ENCODE measurements at places on chromosomes 5 and 9.

DNA sequence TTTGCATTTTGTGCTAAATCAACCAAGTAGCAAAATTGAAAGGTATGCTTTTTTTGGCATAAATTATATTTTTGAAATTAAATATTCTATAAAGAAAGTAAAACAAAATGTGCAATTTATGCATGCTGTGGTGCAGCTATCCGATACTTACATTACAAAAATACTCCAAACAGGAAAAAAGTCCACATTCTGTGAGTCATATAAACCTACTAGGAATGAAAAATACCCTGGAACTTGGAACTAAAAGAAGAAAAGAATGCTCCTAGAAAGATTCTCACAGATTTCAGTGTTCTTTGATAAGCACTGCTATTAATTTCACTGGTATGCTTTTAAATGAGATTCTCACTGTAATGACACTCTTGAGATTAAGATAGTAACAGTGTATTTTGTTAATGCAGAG, 92.6 kb downstream of the OSMR start:
- DNase-seq, result no peak

DNA sequence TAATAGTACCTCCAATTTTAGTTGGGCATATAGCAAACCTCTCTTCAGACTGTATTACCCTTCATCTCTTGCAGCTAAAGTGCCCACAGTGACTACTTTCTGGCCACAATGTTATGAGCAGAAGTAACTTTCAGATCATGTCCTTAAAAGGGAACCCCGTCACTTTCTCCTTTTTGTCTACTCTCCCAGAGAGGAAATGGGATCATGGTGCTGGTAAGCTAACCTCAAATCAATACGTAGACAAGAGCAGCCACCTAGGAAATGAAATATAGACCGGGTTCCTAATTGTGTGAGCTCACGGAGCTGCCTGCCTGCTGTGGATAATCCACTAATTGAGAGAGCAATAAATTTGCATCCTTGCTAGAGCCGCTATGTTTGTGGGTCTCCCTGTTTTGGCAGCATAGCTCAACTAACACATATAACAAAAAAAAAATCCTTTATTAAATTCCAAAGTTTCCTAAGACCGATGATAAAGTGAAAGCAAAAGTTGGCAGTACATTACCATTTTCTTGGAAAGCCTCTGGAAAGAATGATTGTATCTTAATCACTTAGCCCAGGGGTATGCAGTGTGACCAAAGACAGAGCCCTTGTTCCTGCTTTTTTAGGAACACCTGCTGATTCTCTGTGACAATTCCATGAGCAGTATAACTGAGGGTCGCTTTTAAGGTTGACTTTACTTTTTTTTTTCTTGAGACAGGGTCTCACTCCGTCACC, 5.6 kb upstream of the IL7R start:
- peak; percentile 37 for DNase-seq

DNA sequence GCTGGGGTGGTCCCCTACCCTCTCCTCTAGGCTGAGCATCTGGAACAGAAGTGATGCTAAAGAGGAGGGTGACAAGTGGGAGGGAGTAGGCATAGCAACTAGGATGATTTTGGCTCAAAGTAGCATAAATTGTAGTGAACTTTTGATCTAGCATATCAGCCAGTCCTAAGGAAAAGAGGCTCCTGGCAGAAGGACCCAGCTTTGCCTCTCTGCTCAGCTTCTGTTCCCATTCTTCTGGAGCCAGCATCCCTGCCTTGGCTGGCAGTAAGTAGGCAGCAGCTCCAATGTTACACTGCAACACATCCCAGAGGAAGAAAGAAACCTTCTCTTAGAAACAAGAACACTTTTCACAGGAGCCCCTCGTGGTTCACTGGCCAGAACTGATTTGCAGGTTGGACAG, 487.0 kb downstream of the MTRR start:
- no peak for DNase-seq

GRCh38 chr5:128764601-128765310, 200.5 kb upstream of the SLC27A6 start:
- no peak for DNase-seq

DNA sequence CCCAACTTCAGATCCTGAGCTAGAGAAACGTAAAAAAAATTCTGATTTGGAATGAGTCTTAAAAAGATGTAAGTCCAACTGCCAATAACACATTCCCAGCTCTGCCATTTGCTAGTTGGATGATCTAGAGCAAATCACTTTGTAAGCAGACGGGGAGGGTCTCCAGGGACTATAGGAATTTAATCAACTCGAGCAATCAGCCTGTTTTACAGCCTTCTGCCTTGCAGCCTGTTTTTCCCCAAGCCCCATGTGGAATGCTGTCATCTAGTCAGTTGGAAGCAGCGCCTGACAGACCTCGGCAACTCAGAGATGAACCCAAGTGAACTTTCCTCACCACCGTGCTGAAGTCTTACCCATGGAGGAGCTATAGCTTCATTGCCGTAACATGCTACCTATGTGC, 34.8 kb upstream of the HRH2 start:
- no peak for DNase-seq

- DNase-seq, result peak; percentile 82
Observed at GRCh38 chr5:59799668-59800346, 93.7 kb downstream of the PDE4D start.

DNA sequence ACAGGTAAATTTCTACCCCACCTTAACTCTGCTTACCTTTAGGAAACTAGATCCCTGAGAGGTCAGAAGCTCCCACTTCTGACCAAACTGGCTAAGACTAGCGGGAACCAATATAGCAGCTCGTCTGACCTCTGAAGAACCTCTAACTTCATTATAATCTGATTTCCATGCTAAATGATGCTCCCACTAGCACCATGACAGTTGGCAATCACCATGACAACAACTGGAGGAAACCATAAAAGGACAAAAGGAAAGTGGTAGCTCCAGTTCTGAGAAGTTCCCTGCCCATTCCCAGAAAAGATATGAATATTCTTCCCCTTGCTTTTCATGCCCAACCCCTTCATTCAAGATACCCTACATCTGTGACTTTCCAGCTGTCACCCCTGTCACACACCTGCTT, 483.3 kb downstream of the CTNND2 start:
- peak; percentile 47 for DNase-seq

DNA sequence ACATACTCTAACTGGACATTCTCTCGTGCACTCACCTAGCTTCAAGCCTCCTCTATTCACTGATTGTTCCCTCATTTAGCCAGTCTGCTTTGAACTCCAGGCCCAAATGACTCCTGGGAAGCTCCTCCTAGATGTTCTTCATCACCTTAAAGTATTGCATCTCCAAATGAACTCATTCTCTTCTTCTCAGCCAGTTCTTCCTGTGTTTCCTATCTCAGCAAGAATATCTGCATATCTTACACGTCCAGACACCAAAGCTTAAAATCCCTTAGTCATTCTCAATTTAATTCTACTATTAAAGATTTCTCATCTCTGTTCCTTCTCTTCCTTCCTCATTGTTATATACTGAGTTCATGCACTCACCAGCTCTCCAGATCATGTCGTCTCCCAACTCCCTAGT, 118.6 kb upstream of the DAB2 start:
- peak; percentile 84 for DNase-seq

DNA sequence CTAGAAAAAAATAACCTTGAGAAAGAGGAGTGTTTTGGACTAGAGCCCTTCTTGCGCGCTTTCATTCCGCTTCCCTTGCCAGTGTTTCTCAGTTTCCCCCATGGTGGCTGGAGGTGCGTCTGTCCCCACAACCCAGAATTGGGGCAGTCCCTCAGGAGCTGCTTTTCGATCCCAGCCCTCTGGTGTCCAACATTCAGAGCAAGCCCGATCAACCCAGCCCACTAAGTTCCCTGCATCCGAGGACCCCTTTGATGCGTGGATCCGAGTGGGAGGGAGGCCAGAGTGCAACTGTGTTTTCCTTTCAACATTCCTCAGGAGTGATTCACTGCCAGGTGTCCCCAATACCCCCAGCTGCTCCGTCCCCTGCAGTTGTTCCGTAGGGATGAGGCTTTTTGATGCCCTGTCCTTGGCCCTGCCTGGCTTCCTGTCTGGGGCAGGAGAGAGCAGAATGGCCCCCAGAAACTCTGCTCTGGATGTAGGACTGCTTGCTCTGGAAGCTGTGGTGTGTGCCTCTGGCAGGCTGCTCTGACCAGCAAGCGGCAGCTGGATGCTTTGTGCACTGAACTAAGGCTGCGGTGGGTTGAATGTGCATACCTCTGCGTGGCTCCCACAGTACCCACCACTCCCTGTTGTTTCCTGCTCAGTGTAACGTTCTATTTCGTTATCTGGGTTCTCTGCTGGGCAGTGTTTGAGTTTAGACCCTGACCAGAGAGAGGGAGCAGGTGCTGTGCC, 117.5 kb downstream of the BOD1 start:
- no peak for DNase-seq

DNA sequence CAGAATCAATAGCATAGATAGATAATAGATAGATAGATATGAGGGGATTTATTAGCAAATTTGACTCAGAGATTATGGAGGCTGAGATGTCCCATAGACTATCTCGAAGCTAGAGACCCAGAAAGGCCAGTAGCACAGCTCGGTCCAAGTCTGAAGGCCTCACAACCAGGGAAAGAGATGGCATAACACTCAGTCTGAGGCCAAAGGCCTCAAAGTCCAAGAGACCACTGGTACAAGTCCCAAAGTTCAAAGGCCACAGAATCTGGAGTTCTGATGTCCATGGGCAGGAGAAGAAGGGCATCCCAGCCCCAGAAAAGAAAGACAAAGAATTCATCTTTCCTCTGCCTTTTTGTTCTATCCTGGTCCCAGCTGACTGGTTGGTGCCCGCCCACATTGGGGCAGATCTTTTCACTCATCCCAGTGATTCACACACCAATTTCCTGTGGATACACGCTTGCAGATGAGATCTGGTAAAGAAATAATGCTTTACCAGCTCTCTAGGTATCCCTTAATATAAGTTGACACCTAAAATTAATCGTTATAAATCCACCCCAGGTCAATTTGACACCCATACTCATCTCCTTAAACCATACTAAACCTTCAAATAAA, 127.8 kb upstream of the FBN2 start:
- DNase-seq, result no peak

- no peak for DNase-seq
Observed at GRCh38 chr5:118008779-118009178, 979.6 kb downstream of the DTWD2 start.

DNA sequence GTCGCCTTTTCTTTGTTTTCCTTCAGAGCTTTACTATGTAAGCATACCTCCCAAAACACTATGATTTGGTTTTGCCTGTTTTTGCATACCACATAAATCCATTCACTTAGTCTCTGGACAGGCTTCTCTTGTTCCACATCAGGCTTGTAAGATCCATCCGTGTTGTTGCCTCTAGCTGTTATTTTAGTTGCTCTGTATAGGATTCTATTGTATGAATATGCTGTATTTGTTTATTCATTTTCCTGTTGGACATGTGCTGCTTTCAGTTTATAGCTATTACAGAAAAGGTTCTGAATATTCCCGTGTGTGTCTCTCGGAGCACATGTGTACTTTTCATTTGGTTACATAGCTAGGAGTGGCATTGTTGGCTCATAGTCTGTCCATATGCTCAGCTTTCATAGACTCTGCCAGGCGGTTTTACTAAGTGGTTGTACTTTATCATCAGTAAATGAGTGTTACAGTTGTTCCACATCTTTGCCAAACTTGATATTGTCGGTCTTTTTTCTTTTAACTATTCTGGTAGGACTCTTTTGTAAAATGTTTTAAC, 41.8 kb downstream of the NUP214 start:
- DNase-seq, result no peak

- DNase-seq, result no peak
Observed at GRCh38 chr5:43730832-43731342, 127.9 kb downstream of the NNT start.

GRCh38 chr5:144549580-144549979, 378.9 kb downstream of the KCTD16 start:
- no peak for DNase-seq

DNA sequence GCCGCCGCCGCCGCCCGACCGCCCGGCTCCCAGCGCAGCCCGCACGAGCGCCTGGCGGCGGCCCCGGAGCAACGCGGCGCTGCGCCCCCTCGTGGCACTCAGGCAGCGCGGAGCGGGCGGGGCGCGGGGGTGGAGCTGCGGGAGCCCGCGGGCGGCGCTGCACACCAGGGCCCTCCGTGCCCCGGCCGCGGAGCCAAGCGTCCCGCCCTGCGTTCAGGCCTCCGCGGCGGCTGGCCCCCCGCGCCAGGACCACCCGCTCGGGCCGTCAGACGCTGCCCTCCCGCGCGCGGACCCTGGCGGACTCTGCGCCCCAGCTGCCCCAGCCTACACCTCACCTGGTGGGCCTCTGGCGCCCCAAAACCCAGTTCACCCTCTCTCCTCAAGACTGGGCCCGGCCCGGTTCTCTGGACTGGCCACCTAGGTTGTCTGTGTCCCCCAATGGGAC, at the start of gene RASGEF1C:
Gene RASGEF1C, minus strand, starts transcription at position 75 of the 445 bp plus-strand sequence. CDS start 71,159 bp downstream, outside the sequence.
- peak; percentile 84 for DNase-seq

- DNase-seq, result no peak
Observed at GRCh38 chr9:74122661-74123060, 374.5 kb upstream of the RORB start.

- peak; percentile 43 for DNase-seq
Observed at GRCh38 chr9:78695519-78695918, 398.6 kb downstream of the PSAT1 start.

GRCh38 chr9:35907711-35908503, 1.4 kb upstream of the SPAAR start:
- DNase-seq, result no peak

DNA sequence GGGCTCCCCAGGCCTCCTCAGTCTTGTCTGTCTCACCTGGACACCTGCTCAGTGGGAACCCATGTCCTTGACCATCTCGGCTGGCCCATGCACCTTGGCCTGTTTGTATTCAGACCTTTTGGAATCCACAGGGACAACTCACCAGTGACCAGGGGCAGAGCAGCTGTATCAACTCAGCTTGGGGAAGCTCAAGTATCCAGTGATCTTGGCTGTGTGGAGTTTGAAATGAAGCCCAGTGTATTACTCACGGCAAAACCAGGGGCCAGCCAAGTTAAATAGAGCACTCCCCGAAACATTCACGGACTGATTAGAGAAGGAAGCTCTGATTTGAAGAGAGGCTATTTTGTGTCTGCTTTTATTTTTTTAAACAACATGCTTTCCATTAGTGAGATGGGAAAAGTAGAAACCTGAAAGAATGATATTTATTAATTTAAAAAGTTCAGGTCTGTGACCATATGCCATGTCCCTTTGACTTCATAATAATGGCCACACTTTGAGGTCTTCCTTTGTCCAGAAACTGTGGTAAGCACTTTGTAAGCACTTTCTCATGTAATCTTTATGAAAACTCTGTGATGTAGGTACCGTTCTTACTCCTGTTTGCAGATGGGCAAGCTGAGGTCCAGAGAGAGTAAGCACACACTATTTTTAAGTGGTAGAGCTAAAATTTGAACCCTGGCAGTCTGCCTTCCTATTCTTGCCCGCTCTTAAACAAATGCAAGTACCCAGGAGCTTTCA, 656.5 kb downstream of the BNC2 start:
- no peak for DNase-seq

GRCh38 chr5:125199968-125200865, 453.8 kb upstream of the ZNF608 start:
- DNase-seq, result peak; percentile 0

Data from OCI-M1 (cell line).